SK-N-DZ (cell line): ENCODE measurements at places on chromosomes 12 and 14.

- DNase-seq: no peak
Observed at GRCh38 chr14:23171222-23171975, 12.1 kb downstream of the SLC7A8 start.

DNA sequence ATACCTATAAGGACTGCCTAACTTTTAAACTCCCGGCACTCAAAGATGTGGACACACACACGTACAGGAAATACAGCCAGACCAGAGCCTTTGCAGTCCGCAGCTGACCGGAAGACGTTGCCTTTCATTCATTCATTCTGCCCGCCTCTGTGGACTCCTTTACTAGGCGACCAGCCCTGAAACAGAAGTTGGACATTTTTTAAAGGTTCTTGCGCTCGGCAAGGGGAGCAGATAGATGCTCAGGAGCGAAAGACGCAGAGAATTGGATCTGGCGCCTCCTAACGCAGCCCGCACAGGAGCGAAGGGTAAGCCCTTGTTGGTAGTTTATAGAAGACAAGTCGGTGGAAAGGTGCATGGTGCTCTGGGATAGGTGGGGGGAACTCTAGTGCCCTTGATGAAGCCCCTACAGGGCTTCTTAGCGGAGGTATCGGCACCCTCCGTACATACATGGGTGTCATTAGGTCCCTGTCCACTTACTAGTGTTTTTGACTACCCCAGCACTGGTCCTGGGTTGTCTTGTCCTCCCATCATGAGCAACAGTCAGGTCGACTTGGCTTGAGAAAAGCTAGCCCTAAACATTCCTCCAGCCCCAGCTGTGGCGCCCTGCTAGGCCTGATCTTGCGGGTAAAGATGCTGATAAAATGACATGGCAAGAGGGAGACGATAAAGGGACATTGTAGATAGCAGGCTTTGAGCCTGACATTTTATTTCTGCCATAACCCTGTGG is at the start of gene KDM2B:
TSS of gene KDM2B (minus strand) at position 65 of the 727 bp plus-strand sequence. CDS start 112 bp downstream, outside the sequence.
- DNase-seq: peak; percentile 46

GRCh38 chr12:71865166-71865713 is 25.7 kb downstream of the TBC1D15 start:
- no peak for DNase-seq

GRCh38 chr12:53224897-53225634 is 6.9 kb downstream of the RARG start:
- no peak for DNase-seq

- peak; percentile 85 for DNase-seq
Observed at GRCh38 chr12:7129872-7130691, at the start of gene CLSTN3. CLSTN3 (plus strand) TSS chr12:7130371; CDS start chr12:7130649, 278 bp downstream.

DNA sequence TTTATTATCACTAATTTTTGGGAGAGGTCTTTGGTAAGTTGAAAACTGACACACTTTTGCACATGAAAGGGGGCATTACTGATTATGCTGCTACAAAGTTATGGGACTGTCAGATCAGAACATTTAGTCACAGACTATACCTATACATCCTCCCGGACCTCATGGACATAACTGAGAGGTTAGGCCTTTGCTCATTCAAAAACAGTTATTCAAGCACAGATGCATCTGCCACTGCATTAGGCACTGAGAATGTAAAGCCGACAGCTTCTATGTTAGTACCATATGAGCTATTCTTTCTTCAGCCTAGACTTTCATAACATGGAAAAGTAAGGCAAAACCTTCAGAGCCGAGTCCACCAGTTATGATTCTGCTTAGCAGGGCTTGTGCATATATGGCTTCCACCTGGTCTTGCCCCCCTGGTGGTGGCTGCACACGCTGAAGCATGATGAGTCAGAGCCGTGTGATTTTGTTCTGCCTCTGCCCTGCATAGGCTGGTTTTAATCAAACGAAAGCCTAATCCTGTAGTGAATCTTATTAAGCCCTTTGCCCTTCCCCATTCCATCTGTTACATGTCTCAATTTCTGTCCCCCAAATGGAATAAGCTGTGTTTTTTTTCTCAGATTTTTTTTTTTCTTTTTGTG is 21.8 kb upstream of the RNU6-8 start:
- peak; percentile 96 for DNase-seq

GRCh38 chr14:55332654-55333570 is 61.7 kb downstream of the FBXO34 start:
- no peak for DNase-seq

GRCh38 chr12:43347026-43347425 is 205.0 kb downstream of the ADAMTS20 start:
- no peak for DNase-seq

DNA sequence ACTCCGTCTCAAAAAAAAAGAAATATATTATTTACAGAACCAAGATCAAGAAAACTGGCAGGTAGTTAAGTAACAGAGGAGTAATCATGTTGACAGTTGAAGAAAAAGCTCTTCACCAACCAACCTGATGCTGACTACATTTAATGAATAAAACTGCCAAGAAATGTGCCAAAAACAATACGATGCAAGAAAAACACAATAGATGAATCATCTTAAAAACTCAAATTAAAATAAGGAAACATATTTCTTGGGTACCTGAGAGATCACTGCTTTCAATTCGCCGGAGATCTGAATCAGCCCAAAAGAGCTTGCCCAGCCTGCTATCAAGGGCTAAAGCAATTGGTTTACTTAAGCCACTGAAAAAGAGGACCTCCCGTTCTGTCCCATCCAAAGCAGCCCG is 76.4 kb downstream of the BCL2L14 start:
- no peak for DNase-seq

- DNase-seq: no peak
Observed at GRCh38 chr14:50718949-50719348, 50.8 kb upstream of the SAV1 start.

- DNase-seq: no peak
Observed at GRCh38 chr12:47882781-47883546, 21.8 kb downstream of the VDR start.

DNA sequence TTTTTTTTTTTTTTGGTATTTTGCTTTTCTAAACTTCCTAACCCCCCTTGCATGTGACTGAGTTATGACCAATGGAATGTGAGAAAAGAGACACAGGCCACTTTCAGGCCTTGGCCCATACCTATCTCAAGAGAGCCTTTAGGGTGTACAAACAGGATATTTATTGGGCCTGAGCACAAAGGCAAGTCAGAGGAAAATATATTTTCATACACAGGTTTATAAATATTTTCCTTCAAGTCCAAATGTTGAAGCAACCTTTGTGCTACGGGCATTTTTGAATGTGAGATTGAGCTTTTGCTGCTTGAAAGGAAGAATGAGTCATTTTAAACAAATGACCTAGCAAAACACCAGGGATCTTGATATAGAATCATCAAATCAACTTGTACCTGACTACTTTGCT is 228.6 kb upstream of the E2F7 start:
- no peak for DNase-seq

DNA sequence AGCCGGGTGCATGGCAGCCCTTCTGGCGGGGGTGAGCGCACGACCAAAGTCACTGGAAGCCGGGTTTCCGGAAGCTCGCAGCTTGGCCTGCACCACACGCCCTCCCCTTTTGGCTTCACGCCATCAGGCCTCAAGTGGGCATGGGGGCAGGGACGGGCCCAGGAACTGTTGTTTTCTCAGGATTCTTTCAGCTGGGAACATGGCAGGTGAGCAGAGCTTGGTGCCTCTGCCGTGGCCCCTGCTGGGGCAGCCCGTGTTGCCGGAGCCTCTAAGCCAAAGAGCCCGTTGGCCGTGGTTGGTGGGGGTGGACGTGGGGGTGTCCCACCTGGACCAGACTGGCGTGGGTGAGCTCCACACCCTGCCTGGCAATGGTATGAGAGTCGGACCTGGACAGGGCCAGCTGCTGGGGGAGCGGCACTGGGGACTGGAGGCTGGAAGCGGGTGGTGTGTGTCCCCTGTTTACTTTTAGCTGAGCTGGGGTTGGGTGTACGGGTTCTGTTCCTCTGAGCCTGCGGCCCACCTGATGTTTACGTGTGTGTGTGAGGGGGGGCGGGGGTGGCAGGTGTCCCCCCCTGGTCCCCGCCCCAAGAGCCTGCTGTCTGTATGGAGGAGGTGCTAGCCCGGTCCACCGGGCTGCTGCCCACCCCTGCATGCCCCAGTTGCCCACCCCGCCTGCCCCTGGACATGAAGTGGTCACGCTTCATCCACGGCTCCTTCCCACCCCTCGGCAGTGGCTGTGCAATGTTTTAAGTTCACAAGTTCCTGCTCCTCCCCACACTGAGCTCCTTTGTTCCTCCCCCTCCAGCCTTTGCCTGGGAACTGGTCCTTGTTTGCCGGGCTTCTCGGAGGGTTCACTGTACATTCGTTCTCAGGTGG is 28.7 kb upstream of the PLD4 start:
- DNase-seq: no peak

DNA sequence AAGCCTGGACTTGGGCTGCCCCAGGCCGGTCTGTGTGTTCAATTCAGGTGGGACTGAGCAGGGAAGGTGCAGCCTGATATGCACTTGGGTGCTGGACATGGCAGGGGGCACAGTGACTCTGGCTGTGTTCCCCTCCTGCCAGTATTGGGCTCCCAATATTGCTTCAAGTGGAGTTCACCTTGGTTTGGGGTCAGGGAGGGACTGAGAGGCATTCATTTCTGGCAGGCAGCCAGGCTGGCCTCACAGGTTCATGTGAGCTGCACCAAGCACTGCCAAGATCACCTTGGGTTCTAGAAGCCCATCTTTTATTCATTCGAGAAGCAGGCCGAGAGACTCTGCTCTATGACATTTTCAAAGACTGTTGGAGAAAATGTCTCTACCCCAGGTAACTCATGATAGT is 245.0 kb downstream of the CHST11 start:
- DNase-seq: no peak

GRCh38 chr12:39294715-39295114 is 148.2 kb downstream of the KIF21A start:
- DNase-seq: no peak

DNA sequence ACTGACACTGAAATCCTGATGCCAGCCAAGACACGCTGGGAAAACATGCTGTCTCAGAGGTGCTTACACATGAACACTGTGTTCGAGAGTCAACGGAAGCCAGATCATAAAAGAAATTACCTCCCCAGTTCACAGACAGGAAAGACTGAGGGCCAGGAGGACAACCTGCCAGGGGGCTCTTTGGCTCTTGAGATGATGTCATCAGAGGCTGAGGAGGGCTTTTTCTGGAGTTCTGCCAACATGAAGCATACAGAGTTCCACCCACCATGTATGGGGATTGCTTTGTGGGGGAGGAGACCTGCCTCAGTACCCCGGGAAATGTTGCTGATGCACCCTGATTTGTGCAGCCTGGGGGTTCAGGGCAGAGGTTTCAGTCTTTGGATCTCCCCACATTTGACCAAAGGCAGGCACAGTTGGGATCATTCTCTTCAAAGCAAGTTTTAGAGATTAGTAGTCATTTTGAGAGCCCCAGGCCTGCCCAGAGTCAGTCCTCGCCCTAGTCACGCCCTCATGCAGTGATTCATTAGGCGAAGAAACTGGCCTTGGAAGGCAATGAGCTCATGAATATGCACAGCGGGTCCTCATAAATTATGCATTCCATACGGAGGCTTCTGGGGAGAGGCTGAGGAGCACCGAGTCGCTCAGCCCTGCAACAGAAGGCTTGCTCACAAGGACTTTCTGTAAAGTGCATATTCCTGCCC is 34.9 kb upstream of the EML1 start:
- DNase-seq: no peak

- DNase-seq: no peak
Observed at GRCh38 chr12:91287753-91288152, 105.1 kb upstream of the DCN start.

DNA sequence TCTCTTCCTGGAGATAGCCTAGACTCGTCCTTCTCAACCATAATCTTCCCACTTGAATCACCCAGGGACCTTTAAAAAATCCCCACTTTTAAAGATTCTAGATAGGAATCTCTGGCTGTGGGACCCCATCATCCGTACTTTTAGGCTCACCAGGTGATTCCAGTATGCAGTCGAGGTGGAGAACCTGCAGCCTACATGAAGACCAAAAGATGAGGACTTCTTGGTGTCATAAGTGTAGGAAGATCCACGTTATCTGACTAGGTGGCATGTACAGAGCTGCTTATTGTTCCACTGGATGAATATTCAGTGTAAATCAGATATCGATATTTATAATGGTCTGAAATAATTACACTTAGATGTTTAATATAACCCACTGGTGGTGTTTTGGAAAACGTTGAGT is 2.6 kb downstream of the PRKCH start:
- no peak for DNase-seq

DNA sequence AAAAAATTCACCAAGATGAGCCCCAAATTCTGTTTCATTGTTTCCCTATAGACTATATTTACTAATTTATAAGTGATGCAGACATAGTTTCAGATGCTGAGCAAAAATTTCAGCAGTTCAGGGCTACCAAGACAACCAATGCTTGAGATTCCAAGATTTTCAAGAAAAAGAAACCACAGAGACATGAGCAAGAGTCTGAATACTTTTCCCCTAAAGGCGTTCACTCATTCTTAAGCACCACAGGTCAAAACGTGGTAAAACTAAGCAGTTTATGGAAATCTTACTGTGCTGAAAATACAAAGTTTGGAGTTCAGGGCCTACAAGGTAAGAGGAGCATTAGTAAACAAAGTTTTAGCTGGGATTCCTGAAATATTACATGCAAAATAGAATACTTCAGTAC is 221.2 kb downstream of the KCNH5 start:
- no peak for DNase-seq

- DNase-seq: no peak
Observed at GRCh38 chr14:91817566-91818325, 49.6 kb downstream of the TC2N start.

DNA sequence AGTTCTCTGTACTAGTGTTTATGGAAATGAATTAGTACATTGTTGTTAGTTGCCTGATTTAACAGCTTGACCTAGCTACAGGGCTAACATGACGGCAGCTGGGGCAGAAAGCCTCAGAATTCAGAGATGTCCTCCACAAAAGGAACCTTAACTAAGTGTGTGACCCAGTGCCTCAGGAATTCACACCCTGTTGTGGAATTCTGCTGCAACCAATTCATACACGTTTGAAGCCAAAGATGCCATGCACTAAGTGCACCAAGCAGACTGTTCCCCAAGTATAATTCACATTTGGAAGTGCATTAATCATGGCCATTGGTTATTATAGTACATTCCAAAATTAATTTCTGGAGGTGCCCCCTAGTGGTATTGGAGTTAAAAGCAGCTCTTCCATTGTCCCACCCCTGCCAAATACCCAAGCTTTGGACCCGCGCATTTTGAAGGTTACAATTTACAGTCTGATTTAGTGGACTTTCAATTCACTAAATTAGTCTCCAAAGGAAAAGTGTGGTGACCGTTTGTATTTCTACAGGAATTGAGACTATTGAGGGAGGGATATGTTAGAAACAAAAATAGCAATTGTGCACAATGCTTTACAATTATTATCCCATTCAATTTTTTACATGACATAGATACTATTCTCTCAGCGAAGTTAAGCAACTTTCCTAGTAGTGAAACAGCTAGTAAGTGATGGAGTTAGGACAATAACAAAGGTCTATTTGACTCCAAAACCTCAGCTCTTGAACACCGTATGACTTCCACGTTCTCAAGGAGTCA is 85.9 kb downstream of the PAX9 start:
- no peak for DNase-seq
